ENCODE measurements at places on chromosomes 3 and 15. TPM values are rescaled to one million over a fixed set of nuclear protein-coding genes. Genes with fewer than 3 reads are reported as not detected.

CFAP100 gene
- not detected for total RNA-seq

SPCS1 gene
- total RNA-seq = 42.9 TPM

ZBTB20 gene
- total RNA-seq = 18.6 TPM

LTK gene
- not detected for total RNA-seq

TLR9 gene
- not detected for total RNA-seq

GPX1 gene
- 519 TPM for total RNA-seq

CHRFAM7A gene
- total RNA-seq = 1.9 TPM

SFMBT1 gene
- 4.2 TPM for total RNA-seq

IL5RA gene
- not detected for total RNA-seq

B3GNT5 gene
- total RNA-seq = 1.4 TPM

CTXN2 gene
- not detected for total RNA-seq

NANOGP8 gene
- total RNA-seq = not detected

SLC9A9 gene
- 26.1 TPM for total RNA-seq

SNX22 gene
- 0.23 TPM for total RNA-seq

BUB1B gene
- total RNA-seq = 2.9 TPM

STAB1 gene
- 0.15 TPM for total RNA-seq

GPR171 gene
- total RNA-seq = not detected

OR4F6 gene
- total RNA-seq = not detected

RLBP1 gene
- total RNA-seq = not detected

CASR gene
- not detected for total RNA-seq

CLDN18 gene
- not detected for total RNA-seq

SLC12A8 gene
- total RNA-seq = 8.4 TPM

FBXL22 gene
- not detected for total RNA-seq

LRRFIP2 gene
- 47.9 TPM for total RNA-seq

STRIT1 gene
- total RNA-seq = not detected

CYP1A1 gene
- 0.45 TPM for total RNA-seq

CHST2 gene
- total RNA-seq = 8.2 TPM

DHX36 gene
- 15.2 TPM for total RNA-seq

TMEM207 gene
- total RNA-seq = not detected

AMIGO3 gene
- 0.59 TPM for total RNA-seq

ZNF639 gene
- total RNA-seq = 14.9 TPM

DNAH12 gene
- under 0.01 TPM for total RNA-seq

PLCH1 gene
- not detected for total RNA-seq

SEC22A gene
- 44.5 TPM for total RNA-seq

ASB14 gene
- not detected for total RNA-seq

SPINK8 gene
- not detected for total RNA-seq

PLEKHO2 gene
- 12.6 TPM for total RNA-seq

ZNF80 gene
- total RNA-seq = not detected

ACTRT3 gene
- 3.3 TPM for total RNA-seq

SERPINI2 gene
- total RNA-seq = not detected

PFN2 gene
- 198 TPM for total RNA-seq

GPR87 gene
- not detected for total RNA-seq

IP6K2 gene
- total RNA-seq = 48.3 TPM

TRPM1 gene
- not detected for total RNA-seq

SLC4A7 gene
- total RNA-seq = 111 TPM

GOLGA8H gene
- total RNA-seq = 0.30 TPM

ARL14 gene
- not detected for total RNA-seq
